Activated T-helper 1 cell treated with anti-CD3 and anti-CD28 coated beads, Interleukin-12 subunit alpha, Interleukin-12 subunit beta, Interleukin-2, Interleukin-4 antibody, amounts not matched to agents 30 ng/mL and 10 ng/mL and 1 ng/mL, durations not matched to agents 14 hours and 24 hours and 36 hours (primary cell): ENCODE measurements at places on chromosomes 7 and 10.

- DNase-seq: peak; percentile 14
Measured at GRCh38 chr10:23702977-23703414, 264.1 kb downstream of the OTUD1 start.

GRCh38 chr7:12107841-12108254 lies 103.2 kb upstream of the TMEM106B start:
- DNase-seq: no peak

DNA sequence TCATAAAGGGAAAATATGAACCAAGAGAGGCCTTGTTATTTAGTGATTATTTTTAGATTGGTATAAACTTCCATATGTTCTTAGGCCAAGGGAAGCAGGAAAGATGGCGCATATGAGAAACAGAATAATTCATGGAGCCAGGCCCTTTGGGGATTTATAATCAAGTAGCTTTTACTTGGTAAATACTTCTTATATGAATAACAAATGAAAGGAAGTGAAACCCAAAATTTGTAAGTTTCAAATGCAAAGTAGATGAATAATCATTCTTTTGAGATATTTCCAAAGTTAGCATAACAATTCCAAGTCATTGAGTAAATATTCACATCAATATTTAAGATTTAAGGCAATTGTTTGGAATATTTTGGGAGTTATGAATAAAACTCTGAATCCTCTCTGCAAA lies 13.9 kb upstream of the OPTN start:
- DNase-seq: no peak

- DNase-seq: no peak
Measured at GRCh38 chr7:124758327-124758726, 7.3 kb downstream of the GPR37 start.

DNA sequence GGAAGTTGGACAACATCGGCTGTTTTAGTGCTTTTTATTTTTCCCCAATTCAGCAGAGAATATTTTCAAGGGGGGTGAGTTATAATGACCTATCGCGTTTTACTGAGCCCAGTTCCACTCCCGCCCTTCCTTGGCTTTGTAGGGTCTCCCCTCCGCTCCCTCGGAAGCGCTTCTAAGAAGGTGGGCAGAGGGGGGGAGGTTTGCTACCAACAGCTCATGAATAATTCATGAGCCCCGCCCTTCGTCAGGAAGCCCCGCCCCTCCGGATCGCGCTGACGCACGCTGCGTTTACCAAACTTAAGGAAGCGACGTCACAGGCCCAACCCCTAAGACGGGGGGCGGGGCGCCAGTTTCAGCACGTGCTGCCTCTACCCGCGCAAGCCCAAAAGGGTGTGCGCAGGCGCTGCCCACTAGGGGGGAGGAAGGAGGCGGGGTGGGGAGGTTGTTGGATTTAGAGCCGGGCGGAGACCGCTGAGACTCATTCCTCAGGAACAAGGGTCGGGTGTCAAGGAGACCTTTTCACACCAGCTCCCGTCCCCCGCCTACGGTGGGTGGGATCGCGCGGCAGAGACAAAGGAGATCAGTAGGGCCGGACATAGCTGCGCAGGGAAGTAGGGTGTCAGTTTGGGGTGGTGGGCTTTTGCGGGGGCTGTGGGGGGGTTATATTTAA lies 529 bp upstream of the MEPCE start:
- peak; percentile 100 for DNase-seq

DNA sequence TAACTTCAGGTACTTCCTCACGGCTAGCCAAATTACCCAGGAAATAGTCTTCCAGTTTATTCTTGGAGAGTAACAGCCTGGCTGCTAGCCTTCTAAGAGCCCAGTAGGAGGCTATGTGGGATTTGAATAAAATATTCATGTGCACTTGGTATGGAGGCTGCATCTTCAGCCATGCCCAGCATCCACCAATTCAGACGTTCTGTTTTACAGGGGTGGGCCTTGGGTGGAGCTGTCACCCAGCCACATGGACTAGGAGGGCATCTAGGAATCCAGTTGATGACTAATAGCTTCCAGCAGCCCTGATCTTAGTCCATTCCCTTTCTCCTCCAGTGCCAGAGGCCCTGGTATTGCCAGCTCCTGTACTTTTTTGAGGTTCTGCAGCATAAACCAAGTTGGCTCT lies 66.3 kb upstream of the ZRANB1 start:
- DNase-seq: no peak

DNA sequence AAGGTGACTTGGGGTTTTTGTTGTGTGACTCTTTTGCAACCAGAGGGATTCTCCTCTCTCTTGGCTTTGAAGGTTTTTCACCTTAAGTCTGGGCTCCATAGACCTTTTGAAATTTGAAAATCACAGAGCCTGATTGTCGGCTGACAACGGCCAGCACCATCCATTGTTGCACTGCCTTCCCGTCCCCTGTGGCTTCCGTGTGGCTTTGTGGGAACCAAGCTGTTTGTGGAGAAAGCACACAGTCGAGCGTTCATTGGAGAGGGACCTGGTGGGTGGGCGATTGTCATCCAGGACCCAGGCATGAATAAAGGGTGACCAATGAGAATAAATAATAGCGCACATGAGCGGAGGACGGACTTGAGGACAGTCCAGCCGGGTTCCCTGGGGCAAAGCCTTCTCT lies 7.4 kb upstream of the RAMP3 start:
- no peak for DNase-seq

GRCh38 chr10:7561216-7561893 lies 105.4 kb downstream of the ITIH5 start:
- no peak for DNase-seq

- DNase-seq: no peak
Measured at GRCh38 chr10:76729841-76730487, 907.6 kb downstream of the KCNMA1 start.

- DNase-seq: no peak
Measured at GRCh38 chr10:127407551-127407950, 141.6 kb upstream of the NPS start.

- no peak for DNase-seq
Measured at GRCh38 chr7:39560408-39560807, 5.8 kb upstream of the YAE1 start.

GRCh38 chr7:25624833-25625232 lies 396.5 kb upstream of the NPVF start:
- no peak for DNase-seq

DNA sequence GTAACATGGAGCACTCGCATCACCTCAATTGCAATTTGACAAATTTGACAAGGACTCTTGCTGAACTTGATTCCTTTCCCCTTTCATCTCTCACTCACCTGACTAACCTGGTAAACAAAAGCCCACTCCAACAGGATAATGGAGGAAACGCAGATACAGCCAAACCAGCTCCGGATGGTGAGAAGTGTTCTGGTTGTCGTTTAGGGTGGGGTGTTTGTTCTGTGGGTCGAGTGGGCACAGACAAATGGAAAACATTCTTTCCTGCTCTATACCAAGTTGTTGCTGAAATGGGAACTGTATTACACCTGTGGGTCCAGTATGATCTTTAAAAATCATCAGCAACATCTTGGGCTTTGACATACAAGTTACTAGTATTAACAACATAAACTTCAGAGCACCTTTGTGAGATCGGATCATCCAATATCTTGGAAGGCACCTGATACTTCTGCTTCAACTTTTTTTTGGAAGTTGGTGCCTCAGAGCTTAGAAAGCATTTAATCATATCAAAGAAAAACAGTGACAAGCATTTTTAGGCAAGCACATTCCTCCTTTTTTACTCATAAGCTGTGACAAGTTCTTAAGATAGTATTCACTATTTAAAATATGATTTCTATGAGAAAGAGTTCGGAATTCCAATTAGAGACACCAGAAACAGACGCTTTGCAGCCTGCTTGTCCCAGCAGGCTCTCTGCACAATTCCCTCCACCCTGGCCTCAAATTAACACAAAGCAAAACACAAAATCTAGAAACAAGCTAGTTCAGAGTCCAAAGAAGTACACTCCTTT lies 58.1 kb downstream of the CCDC186 start:
- DNase-seq: no peak

DNA sequence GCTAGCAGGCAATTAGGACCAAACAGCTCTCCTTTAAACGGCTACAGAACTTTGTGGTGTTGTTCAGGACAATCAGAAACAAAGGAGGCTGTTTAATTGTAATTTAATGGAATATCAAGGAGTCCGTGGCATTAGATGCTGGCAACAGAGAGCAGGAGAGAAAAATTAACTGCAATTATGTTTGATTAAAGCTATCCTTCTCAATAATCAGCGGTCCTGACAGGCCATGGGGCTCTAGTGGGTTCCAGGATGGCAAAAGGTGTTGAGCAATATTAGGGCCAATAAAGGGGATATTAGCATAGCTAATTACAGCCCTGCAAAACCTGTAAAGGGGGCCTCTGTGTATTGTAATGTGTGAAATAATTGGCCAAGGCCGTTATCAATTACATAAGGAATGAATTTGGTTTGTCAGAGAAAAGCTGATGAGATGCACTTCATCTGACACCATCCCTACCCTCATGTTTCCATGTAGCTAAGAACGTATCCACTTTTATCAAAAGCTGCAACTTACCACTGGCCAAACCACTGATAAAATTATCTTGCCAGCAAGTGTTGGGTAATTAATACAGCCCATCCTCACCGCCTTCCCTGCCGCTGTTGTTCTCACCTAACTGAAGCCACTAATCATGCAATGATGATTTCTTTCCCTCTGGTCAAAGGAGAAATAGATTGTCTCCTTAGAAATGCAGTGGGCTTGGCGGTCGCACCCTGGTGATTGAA lies 81.6 kb downstream of the EBF3 start:
- no peak for DNase-seq

DNA sequence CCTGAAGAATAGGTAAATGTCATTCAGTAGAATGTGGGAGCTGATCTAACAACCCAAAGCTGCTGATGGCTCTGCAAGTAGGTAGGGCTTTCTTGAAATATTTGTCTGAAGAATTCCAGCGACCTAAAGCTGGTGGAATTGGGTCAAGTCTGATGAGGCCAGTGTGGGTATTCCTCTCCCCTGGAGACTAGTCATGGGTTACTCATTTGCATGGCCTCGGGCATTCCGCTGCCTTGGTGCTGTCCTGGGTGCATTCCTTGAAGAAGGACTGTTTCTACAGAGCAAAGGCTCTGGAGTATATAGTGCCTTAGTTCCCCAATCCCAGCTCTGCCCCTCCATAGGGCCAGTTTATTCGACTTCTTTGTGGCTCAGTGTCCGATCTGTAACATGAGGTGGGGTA lies 19.2 kb downstream of the PDK4 start:
- no peak for DNase-seq

DNA sequence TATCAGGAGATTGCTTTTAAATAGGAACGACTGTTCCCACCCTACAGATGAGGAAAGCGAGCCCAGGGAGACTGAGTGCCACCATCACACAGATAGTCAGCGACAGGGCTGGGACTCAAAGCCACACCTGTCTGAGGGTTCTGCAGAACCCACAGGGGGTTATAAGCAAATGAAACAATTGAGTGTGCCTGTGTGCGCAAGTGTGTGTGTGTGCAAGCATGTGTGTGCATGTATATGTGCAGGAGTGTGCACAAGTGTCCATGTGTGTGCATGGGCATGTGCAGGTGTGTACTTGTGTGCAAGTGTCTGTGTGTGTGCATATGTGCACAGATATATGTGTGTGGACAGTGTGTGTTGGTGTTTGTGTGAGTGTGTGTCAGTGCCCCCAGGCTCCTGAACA lies 280.2 kb downstream of the GRID1 start:
- no peak for DNase-seq

GRCh38 chr10:114167985-114168384 lies 6.0 kb downstream of the CCDC186 start:
- DNase-seq: no peak
